ENCODE measurements at places on chromosomes 4 and X.

- DNase-seq: no peak
These were observed 671 bp upstream of the FHIP1A start for GRCh38 chr4:151408380-151408629.

DNA sequence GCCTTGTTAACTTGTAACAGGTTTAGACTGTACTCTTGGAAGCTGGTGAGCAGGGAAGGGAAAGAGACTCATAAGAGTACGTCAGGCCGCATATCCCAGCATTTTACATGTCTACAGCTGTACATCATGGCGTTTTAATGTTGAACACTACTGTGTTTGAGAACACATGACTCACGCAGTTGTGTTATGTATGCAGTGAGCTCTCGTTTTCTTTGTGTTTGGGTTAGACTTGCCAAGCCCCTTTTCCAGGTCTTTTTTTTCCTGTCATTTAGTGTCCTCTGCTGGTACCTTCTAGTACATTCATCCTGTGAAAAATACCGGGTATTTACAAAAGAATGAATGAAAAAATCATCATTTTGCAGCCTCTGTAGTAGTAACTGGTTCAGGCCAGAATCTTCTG is 35.3 kb downstream of the SMS start:
- no peak for DNase-seq

DNA sequence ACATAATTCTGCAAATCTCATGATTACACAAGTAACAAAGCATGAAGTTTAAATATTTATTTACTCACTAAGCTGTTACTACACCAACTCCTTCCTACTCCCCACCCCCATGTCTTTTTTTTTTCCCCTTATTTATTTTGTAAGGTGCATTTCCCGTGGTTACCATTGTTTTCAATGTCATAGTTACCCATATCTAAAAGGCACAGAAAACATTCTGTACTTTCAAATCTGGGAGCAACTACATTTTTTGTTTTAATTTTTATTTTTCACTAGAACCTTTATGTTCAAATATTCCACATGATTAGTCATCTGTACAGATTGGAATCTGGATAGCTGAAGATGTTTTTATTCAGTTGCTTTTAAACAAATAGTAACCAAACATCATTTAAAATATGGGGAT is 62.8 kb downstream of the PPP3CA start:
- DNase-seq: no peak

- no peak for DNase-seq
These were observed 110.7 kb downstream of the WDFY3 start for GRCh38 chr4:84855774-84856173.

GRCh38 chr4:71533121-71533520 is 194.3 kb downstream of the SLC4A4 start:
- DNase-seq: no peak

GRCh38 chrX:14779580-14779979 is 93.3 kb downstream of the FANCB start:
- DNase-seq: no peak

GRCh38 chr4:40563401-40563800 is 66.3 kb downstream of the RBM47 start:
- no peak for DNase-seq

DNA sequence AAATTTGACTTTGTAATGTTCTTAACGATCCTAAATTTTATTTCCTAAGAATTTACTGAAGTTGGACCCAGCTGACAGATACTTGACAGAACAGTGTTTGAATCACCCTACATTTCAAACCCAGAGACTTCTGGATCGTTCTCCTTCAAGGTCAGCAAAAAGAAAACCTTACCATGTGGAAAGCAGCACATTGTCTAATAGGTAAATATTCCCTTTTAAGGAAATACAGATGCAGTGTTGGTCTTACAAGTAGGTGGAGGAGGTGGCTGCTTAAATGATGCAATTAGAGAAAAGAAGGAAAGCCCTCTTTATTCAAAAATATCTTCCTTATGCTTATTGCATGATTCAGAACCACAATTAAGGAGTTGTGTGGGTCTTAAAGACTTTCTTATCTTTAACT is 73.5 kb downstream of the RS1 start:
- DNase-seq: no peak

DNA sequence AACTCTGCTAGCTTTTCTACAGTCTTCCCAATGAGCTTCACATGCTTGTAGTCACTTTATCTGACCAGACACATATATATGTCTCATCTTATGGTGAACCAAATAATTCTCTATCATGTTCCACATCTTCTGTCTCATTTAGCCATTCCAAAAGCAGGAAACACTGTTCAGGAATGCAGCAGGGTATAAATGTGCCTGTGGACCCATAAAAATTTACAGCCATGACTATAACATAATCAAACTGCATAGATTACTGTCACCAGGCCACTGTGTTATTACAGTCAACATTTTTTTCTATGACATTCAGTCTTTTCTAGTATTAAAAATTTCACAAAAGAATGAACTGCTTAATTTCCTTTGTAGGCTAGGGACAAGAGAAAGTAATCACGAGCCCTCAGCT is 170.0 kb upstream of the NPY2R start:
- no peak for DNase-seq

DNA sequence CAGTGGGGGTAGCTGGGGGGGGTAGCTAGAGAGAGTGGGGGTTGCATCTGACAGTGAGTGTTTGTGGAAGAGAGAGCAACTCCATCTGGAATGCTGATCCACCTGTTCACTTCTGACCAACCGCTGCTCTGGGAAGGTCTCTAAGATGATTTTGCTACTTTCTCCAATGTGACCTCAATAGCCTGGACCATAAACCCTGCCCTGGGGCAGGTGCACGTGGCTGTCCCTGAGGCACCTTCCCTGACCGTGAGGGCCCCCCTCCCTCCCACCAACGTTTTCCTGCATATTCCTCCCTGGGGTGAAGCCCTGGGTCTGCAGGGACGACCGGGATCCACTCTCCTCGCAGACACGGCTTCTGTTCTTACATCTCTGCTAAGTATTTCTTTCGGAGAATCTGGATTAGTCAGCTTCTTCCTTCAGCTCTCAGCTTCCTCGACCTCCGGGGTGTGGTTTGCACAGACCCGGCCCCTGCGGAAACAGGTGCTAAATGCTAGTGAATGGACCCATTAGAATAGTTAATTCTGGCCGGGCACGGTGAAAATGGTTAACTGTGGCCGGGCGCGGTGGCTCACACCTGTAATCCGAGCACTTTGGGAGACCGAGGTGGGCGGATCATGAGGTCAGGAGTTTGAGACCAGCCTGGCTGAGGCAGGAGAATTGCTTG is 21.4 kb upstream of the PLCXD1 start:
- no peak for DNase-seq

DNA sequence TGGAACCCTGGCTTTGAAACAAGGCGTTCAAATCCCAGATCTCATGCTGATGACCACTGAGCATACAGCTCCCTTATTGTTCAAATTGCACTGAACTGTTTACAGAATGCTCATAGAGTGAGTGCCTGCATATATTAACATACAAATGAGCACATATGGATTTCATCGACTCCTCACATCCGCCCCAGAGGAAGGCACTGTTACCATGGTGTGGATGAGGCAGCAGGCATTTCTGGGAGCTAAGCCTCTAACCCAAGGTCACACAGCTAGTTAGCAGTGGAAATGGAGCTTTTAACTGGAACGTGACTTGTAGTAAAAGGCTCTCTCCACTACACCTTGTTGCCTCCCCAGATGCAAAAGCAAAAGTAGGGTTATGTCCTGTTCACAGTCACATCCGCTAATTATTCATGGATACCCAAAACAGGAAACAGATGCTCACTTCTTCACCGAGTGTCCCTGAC is 289.7 kb downstream of the STK32B start:
- DNase-seq: no peak

- DNase-seq: no peak
These were observed 22.5 kb downstream of the PPA2 start for GRCh38 chr4:105451346-105451745.

DNA sequence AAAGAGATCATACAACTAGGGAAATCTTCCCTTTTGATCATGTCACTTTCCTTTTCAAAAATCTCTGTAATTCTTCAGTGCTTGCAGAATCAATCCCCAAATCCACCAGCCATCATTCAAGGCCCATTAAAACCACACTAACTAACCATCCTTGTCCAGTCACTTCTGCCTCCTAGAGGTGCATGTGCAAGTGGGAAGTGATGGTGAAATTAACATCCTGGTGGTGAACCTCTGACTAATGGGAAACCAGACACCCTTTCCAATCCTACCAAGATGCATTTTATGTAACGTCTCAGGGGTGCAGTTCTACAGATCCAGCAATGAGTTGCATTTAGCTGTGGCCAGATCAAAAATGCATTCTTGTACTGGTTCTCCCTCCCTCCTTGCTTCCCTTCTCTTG is 341.8 kb downstream of the RAPGEF2 start:
- DNase-seq: no peak

GRCh38 chr4:129561886-129562671 is 466.1 kb downstream of the C4orf33 start:
- no peak for DNase-seq

- no peak for DNase-seq
These were observed at the start of gene PCDH7 for GRCh38 chr4:30720021-30720660. PCDH7 (plus strand) TSS chr4:30720369; CDS start chr4:30721423, 1,054 bp downstream.

GRCh38 chrX:55451626-55451989 is 319 bp upstream of the MAGEH1 start:
- no peak for DNase-seq

- DNase-seq: no peak
These were observed 6.3 kb downstream of the CPE start for GRCh38 chr4:165385126-165385525.

DNA sequence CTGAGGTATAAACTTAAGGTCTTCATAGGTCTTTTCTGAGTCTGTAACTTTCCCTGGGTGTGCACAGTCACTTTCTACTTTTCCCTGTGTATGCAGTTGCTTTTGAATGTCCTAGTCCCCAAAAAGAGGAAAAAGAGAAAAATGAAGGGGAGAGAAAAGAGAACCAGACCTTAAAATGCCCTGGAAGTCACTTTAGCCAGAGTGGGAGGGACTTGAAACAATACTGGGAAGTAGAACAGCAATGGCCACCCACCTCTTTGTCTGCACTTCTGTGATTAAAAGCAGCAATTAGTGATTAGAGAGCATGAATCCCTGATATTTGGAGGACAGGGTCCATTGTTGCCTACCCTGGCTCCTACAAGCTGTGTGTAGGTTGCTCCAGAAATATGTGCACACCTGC is 36.1 kb downstream of the ZCCHC13 start:
- no peak for DNase-seq

GRCh38 chr4:7719354-7720174 is 220.1 kb downstream of the AFAP1 start:
- DNase-seq: peak; percentile 86

DNA sequence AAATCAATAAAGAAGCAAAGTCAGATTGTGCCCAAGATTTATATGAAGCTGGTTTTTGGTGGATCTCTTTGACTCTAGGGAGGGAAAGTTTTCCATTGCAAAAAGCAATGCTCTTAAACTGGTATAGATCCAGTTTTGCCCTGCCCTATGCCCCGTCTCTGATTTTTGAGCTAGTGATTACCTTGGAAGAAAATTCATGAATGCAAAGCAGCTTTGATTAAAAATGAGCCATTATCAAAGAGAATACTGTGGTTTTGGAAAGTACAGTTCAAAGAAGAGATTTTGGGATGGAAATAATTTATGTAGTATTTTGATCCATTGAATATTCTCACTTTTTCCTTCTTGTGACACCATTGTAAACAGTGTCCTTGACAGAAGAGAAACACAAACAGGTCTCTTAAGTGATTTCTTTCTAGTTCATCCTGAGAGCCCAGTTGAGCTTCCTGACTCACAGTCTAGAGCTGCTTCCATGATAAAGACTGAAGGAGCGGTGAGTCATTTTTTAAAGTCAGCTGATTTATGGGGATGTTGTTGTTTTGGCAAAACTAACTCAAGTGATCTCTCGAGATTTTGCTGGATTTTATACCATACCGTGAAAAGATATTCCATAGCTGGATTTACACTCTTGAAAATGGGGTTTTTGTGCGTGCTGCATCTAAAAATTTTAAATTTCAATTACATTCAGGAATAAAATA is 76.7 kb downstream of the AFF1 start:
- no peak for DNase-seq

DNA sequence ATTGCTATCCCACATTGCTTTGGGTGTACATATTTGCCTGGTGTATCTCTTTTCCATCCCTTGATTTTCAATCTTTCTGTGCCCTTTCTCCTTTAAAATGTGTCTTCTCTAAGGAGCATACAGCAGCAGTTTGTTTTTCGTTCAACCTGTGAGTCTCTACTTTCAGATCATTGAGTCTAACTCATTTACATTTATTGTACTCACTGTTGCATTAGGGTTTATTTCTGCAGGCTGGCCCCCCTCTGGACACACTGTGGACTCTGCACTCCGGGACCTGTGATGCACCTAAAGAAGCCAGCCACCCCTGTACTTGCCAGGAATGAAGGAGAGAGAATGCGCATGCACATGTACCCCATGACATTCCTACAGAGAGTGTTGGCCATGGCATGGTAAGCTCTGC is 93.0 kb downstream of the FAM53A start:
- no peak for DNase-seq

DNA sequence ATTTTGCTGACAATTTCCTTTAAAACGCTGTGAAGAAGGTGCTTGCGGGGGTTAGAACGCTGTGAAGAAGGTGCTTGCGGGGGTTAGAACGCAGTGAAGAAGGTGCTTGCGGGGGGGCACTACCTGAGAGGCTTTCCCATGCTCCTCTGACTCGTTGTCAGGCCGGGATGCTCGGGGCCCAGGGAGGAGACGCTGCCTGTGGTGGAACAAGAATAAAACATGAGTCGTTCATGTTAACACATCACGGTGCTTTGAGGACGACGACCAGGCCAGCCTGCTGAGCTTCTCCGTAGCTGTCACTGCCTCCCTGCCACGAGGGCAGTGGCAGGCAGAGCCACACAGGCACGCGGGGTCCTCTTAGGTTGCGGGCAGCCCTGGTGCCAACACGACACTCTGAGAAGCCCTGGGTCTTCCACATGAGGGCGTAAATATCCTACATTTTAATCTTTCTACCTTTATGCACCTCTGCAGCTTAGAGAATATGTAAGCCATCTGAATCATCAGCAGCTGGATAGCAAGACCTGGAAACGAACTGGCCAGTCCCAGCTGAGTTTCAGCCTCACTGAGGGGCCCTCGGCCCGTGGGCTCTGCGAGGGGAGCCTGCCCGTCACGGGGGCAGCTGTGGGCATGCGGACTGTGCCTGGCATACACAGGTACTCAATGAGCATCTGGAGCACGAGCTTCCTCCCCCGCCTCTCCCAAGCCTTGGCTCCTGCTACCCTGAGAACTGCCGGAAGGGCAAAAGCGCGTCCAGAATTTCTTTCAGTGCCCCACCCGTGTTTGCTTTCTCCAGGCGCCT is 47.0 kb downstream of the FGFRL1 start:
- DNase-seq: no peak

DNA sequence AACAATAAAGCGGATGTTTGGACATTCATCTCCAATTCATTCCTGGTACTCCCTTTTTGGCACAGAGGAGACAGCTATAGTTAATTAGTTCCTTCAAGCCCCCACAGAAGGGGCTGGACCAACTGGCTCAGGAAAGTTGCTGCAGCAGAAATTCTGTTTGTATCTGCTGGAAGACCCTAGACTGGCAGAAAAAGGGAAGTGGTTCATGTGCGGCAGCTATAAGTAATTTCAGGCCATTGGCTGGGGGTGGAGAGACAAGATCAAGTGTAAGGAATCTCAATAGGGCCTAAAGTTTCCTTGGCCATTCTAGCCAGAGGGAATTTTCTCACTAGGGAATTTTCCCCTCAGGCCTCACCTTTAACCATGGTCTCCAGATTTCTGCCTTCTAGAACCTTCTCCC is 89.9 kb upstream of the DHX15 start:
- no peak for DNase-seq

GRCh38 chr4:96003951-96004740 is 164.3 kb downstream of the PDHA2 start:
- DNase-seq: no peak

- DNase-seq: no peak
These were observed 11.5 kb upstream of the TLR1 start for GRCh38 chr4:38815885-38816782.

Data from activated CD8-positive, alpha-beta memory T cell treated with anti-CD3 and anti-CD28 coated beads for 24 hours (primary cell).